Progenitor cell of endocrine pancreas (in vitro differentiated cells): ENCODE measurements at places on chromosomes 7 and 10.

DNA sequence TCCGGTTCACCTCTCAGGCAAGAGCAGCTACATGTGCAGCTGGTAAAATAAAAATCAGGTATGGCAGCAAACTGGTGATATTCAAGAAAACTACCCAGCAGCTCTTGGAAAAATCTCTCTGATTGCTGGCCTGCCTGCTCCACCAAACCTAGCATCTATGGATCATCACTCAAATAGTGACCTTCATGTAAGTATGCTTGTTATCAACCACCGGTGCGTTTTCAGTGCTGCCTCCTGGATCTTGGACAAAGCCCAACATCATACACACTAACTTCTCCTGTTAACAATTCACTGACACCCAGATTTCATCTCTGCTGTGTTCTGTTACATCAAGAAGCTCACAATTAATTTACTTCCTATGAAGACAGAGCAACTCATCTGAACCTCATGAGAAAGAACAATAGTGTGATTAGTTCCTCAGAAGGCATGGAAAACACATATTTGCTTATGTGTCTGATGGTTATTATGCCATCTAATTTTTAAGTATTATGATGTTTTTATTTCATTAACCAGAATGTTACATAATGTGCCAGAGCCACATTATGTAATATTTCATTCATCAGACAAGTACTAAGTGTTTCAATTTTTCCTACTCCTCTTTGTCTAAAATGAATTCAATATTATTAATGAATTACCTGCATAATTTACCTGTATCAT, 8.8 kb downstream of the CDK6 start:
- H3K4me1 ChIP-seq: peaks cover 19% of the 10 kb centered on the region
- no peak overlapping the region for H3K4me3 ChIP-seq

DNA sequence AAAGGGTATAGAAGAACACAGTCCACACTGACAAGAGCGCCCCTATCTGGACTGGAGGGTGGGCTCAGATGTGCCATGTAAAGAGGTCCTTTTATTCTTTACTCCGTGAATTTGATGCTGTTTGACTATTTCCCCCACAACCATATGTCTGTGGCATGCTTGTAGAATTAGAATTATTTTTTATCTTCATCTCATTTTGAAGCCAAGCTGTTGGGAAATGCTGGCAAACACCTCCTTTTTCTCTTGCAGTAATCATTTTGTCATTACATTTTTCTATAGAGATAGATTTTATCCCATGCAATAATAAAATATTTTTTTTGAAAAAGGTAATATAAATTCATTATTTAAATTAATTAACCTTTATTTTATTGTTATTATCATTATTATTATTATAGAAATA, 926.6 kb upstream of the AUTS2 start:
- H3K27ac ChIP-seq: no peak overlapping the region
- H3K36me3 ChIP-seq: peaks cover 1% of the 10 kb centered on the region
- no peak for DNase-seq
- H3K4me1 ChIP-seq: no peaks in the 10 kb centered on the region
- peaks cover 3% of the 10 kb centered on the region for H3K27me3 ChIP-seq

DNA sequence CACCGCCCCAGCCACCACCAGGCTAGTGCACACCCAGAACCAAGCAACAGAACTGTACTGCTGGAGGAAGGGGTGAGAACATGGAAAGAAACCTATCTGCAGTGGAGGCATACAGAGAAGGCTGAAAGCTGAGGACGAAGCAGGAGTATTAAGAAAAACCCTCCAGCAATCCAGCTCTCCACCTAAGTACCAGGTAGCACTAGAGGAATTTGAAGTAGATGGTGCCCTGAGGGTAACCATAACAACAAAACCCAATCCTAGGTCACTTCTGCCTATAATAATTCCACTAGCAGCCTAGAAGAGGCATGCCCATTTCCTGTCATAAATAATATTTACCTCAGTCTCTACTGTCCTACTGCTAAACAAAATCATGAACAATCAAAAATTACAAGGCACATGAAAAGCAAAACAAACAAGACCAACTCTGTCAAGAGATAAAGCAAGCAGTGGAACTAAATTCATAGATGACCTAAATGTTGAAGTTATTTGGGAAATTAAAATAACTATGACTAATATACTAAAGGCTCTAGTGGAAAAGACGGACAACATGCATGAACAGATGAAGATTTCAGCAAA, 51.1 kb downstream of the HYCC1 start:
- no peaks in the 10 kb centered on the region for H3K27me3 ChIP-seq
- DNase-seq: no peak
- H3K4me1 ChIP-seq: peaks cover 10% of the 10 kb centered on the region
- H3K4me3 ChIP-seq: no peak overlapping the region
- H3K36me3 ChIP-seq: peaks cover 9% of the 10 kb centered on the region
- H3K27ac ChIP-seq: no peak overlapping the region

GRCh38 chr7:24905996-24906770, 73.8 kb downstream of the OSBPL3 start:
- DNase-seq: no peak
- H3K4me1 ChIP-seq: peaks cover 5% of the 10 kb centered on the region
- H3K4me3 ChIP-seq: no peak overlapping the region
- no peaks in the 10 kb centered on the region for H3K36me3 ChIP-seq

DNA sequence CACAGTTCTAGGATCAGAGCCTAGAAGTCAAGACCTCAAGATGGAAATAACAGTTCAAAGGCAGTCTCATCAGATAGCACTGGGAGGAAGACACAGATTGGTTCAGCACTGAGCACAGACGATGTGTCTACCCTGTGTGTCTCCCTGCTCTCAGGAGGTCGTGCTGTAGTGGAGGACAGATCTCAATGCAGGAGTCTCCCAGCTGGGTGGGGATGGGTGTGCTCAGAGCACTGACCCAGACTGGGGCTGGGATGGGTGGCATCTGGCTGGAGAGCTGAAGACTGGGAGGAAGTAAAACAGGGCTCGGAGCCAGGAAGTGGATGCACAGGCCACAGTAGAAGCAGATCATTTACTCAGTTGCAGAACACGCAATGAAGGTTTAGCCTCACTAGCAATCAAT, 69.5 kb upstream of the GDF10 start:
- no peak overlapping the region for H3K27ac ChIP-seq
- no peak for DNase-seq
- no peaks in the 10 kb centered on the region for H3K4me1 ChIP-seq
- H3K36me3 ChIP-seq: no peaks in the 10 kb centered on the region

- H3K4me3 ChIP-seq: no peak overlapping the region
- DNase-seq: no peak
- peaks cover 1% of the 10 kb centered on the region for H3K4me1 ChIP-seq
- H3K27ac ChIP-seq: no peak overlapping the region
- H3K27me3 ChIP-seq: peaks cover 5% of the 10 kb centered on the region
Observed at GRCh38 chr7:77482015-77482414, 55.1 kb upstream of the PTPN12 start.

GRCh38 chr10:48568546-48568945, 36.3 kb downstream of the ARHGAP22 start:
- H3K36me3 ChIP-seq: no peaks in the 10 kb centered on the region
- peaks cover 6% of the 10 kb centered on the region for H3K27me3 ChIP-seq
- no peak overlapping the region for H3K27ac ChIP-seq
- no peak for DNase-seq
- no peak overlapping the region for H3K4me3 ChIP-seq

- DNase-seq: no peak
- H3K27ac ChIP-seq: peak within 1 kb of the TSS; percentile 2
- H3K36me3 ChIP-seq: no peaks in the 10 kb centered on the region
- no peak within 1 kb of the TSS for H3K4me3 ChIP-seq
Observed at GRCh38 chr10:89301721-89302445, at the start of gene IFIT2. TSS of gene IFIT2 (plus strand) at chr10:89302046. CDS start at chr10:89302124, 78 bp downstream.

DNA sequence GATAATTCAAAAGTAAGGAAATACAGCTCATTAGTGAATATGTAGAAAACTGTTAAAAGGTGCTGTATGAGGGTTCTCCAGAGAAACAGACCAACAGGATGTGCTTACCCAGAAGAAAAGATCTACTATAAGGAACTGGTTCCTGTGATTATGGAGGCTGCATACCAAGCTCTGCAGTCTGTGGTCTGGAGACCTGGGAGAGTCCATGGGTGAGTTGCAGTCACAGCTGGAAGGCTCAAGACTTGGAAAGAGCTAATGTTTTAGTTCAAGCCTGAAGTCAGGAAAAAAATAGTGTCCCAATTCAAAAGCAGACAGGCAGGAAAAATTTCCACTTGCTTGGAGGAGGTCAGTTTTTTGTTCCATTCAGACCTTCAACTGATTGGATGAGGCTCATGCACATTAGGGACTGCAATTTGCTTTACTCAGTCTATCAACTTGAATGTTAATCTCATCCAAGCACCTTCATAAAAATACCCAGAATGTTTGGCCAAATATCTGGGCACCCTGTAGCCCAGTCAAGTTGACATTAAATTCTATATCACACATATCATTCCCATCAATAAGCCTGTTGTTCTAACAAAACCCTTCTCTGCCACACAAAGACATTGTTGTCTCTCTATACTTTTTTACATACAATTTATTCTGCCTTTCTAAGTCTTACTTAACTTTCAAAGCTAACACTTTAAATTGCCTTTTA, 197.9 kb upstream of the KLF6 start:
- H3K36me3 ChIP-seq: no peaks in the 10 kb centered on the region
- H3K27ac ChIP-seq: no peak overlapping the region
- peaks cover 5% of the 10 kb centered on the region for H3K27me3 ChIP-seq
- no peak for DNase-seq
- no peak overlapping the region for H3K4me3 ChIP-seq

- H3K27ac ChIP-seq: no peak overlapping the region
- no peaks in the 10 kb centered on the region for H3K4me1 ChIP-seq
- H3K36me3 ChIP-seq: no peaks in the 10 kb centered on the region
- no peak overlapping the region for H3K4me3 ChIP-seq
- no peak for DNase-seq
Observed at GRCh38 chr7:159083698-159084068, 61.0 kb downstream of the VIPR2 start.

DNA sequence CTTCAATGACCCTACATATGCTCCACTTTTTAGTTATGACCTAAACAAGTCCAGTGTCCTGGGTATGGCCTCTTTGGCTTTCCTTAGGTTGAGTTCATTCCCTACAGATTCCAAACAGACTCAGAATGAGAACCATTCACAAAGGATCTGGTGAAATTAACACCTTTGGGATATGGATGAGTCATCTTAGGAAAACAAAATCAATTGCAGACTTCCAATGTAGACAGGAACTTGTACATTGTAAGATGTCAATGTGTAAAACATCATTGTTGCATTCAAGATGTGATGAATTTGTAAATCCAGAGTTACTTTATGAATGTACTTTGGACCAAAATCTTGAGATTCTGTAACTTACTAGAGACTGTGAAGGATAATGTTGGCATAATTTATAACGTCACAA, 43.4 kb upstream of the HECTD2 start:
- H3K27ac ChIP-seq: no peak overlapping the region
- H3K4me1 ChIP-seq: no peaks in the 10 kb centered on the region
- H3K27me3 ChIP-seq: peaks cover 6% of the 10 kb centered on the region
- no peak for DNase-seq

- no peaks in the 10 kb centered on the region for H3K27me3 ChIP-seq
- H3K36me3 ChIP-seq: peaks cover 7% of the 10 kb centered on the region
- DNase-seq: no peak
- H3K4me1 ChIP-seq: peaks cover 43% of the 10 kb centered on the region
- H3K4me3 ChIP-seq: no peak overlapping the region
- H3K27ac ChIP-seq: no peak overlapping the region
Observed at GRCh38 chr7:55026867-55027490, 8.2 kb downstream of the EGFR start.

DNA sequence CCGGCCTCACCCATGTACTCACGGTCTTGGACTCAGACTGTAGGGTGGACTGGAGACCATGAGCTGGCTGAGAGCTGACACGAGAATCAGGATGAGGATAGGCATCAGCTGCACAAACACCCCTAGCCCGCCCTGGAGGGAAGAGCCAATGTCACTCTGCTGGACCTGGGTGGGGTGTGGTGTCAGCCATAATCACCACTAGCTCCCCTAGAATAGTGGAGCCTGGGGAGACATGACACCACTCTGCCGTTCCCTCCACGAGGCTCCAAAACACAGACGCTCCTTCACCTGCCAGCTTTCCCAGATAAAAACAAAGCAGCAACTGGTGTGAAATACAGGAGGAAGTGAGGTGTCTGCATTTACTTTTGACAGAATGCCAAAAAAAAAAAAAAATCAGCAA, 16.5 kb downstream of the DNAJB12 start:
- H3K4me1 ChIP-seq: peaks cover 6% of the 10 kb centered on the region
- peaks cover 23% of the 10 kb centered on the region for H3K36me3 ChIP-seq
- H3K4me3 ChIP-seq: no peak overlapping the region
- H3K27me3 ChIP-seq: no peaks in the 10 kb centered on the region

- no peaks in the 10 kb centered on the region for H3K27me3 ChIP-seq
- no peaks in the 10 kb centered on the region for H3K4me1 ChIP-seq
- no peak overlapping the region for H3K27ac ChIP-seq
- peaks cover 42% of the 10 kb centered on the region for H3K36me3 ChIP-seq
- no peak for DNase-seq
- no peak overlapping the region for H3K4me3 ChIP-seq
Observed at GRCh38 chr10:92972066-92972870, 88.3 kb upstream of the CYP26C1 start.

GRCh38 chr7:151794508-151795167, 82.3 kb downstream of the PRKAG2 start:
- H3K4me1 ChIP-seq: peaks cover 20% of the 10 kb centered on the region
- H3K27ac ChIP-seq: no peak overlapping the region
- H3K4me3 ChIP-seq: no peak overlapping the region
- peaks cover 29% of the 10 kb centered on the region for H3K27me3 ChIP-seq
- no peaks in the 10 kb centered on the region for H3K36me3 ChIP-seq

DNA sequence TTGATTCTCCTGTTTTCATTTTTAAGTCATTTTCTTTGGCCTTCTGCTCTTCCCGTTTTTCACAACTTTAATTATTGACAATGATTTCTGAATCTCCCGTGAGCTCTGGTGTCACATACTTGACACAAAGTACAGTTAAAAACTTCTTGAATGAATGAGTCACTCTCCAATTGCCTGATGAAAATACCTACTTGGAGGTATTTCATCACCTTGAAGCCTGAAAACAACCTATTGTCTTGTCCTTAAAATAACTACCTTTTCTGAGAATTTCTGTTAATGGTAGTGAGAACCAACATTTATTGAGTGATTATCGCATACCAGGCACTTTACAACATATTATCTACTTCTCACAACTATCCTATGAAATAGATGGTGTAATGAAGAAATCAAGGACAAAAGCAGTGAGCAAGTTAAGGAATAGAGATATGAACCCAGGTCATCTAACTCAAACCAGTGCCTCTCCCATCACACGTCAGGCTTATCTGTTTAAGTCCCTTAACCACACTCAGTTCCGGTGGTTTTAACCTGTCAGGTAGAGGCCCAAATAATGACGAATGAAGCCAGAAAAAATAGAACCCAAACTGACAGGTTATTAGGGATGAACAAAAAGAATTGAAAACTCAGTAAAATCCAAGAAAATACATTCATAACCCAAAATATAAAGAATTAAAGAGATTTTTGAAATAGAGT, 11.6 kb downstream of the BET1 start:
- no peak for DNase-seq
- no peak overlapping the region for H3K4me3 ChIP-seq
- H3K4me1 ChIP-seq: no peaks in the 10 kb centered on the region
- peaks cover 3% of the 10 kb centered on the region for H3K36me3 ChIP-seq
